ENCODE measurements at places on chromosomes 3 and 15.

- DNase-seq: peak; percentile 78
Measured at GRCh38 chr15:44034933-44035624, 160.0 kb downstream of the FRMD5 start.

DNA sequence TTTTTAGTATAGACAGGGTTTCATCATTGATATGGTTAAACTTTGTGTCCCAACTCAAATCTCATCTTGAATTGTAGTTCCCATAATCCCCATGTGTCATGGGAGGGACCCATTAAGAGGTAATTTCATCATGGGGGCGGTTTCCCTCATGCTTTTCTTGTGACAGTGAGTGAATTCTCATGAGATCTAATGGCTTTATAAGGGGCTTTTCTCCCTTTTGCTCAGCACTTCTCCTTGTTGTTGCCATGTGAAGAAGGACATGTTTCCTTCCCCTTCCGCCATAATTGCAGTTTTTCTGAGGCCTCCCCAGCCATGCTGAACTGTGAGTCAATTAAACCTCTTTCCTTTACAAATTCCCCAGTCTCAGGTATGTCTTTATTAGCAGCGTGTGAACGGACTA, 20.2 kb upstream of the ZNF710 start:
- no peak for DNase-seq

GRCh38 chr3:46386205-46386604, 15.5 kb downstream of the CCR5 start:
- DNase-seq: no peak

DNA sequence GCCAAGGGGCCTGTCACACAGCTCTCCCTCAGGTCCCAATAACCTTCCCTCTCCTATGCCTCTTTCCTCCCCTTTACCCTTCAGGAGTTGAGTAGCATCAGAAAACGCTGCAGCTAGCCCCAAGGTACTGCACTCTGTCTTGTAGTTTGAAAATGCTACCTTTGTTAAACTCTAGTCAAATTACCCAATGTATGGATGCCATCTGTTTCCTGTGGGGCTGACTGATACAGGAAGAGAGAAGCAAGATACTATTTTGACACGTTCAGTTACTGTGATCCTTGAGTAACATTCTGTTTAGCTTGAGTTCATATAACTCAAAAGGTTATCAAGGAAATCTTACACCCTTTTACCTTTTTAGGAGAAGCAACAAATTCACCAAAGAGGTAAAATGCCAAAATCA, 493.1 kb downstream of the FHIT start:
- no peak for DNase-seq

DNA sequence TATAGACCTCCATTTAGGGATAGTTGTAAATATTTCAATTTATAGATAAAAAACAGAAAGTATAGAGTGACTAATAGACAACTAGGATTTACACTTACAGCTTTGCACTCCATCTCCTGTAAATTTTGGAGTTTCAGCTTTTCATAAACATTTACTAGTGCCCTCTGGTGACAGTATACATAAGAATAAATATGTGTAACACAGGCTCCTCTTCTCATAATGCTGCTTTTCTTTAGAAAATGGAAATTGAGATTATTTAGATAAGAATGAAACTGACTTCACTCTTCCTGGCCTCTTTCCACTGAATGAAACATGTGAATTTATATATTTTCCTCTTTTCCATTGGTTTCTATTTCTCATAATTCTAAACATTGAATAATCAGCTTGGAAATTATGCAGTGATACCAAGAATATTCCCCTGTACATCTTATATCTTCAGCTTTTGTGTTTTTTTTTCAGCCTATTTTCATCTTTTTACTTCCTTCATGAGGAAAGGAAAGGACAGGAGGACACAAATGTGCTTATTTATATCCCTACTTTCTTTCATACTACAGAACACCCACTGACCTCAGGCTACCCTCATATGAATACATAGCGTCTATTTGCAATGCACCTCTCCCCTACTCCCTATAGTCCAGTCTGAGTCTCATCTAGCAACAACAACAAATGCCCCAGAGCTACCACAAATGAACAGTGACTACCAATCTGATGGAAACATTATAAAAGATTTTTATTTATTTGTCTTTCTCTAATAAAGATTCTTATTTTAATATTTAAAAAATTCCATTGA, 103.1 kb upstream of the CCDC39 start:
- no peak for DNase-seq

GRCh38 chr3:125072749-125073389, 17.1 kb upstream of the HEG1 start:
- peak; percentile 16 for DNase-seq

- no peak for DNase-seq
Measured at GRCh38 chr3:72329354-72329753, 518.9 kb downstream of the SHQ1 start.

DNA sequence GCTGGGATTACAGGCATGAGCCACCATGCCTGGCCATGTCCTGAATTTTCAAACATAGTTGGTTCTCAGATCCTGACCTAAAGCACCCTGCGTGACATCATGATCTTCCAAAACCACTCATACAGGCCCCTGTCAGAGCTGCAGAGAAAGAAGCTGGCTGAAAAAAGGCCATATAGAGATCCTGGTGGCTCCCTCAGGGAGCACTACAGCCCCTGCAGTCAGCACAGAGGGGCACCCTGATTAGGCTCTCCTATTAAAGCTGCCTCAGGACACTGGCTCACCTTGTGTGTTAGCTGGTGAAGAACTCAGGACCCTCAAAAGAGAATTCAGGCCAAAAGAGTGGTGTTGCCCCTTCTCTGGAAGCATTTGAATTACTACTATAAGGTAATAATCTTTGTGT, 249.7 kb upstream of the MCTP2 start:
- DNase-seq: no peak

- no peak for DNase-seq
Measured at GRCh38 chr3:67509471-67510075, 144.8 kb downstream of the SUCLG2 start.

GRCh38 chr3:146156095-146156494, 4.9 kb downstream of the PLOD2 start:
- no peak for DNase-seq

GRCh38 chr3:31291818-31292217, 240.9 kb upstream of the STT3B start:
- no peak for DNase-seq

- DNase-seq: peak; percentile 74
Measured at GRCh38 chr3:196740481-196741248, 1.0 kb downstream of the PAK2 start.

GRCh38 chr15:77821188-77821958, 188.7 kb upstream of the LINGO1 start:
- peak; percentile 92 for DNase-seq

GRCh38 chr15:75479670-75480069, 28.2 kb upstream of the SIN3A start:
- no peak for DNase-seq

GRCh38 chr15:81333363-81333762, 9.4 kb upstream of the STARD5 start:
- DNase-seq: no peak

DNA sequence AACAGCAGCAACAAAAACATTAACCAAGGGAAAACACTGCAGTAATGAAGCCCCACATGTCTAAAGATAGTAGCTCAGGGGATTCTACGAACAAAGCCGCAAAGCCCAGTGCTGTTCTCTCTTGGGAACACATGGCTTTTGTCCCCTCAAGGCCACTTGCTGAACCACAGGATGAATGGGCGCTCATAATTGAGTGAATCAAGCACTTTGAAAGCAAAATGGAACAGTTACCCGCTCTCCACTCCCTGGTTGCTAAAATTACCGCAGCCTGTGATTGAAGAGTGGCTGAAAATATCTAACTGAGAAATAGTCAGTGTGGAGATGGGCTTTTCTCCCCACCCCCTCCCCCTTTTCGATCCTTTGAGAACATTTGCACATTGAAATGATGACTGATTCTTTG, 39.6 kb downstream of the RASGRF1 start:
- no peak for DNase-seq

GRCh38 chr3:69665026-69665737, 74.1 kb upstream of the MITF start:
- peak; percentile 49 for DNase-seq

GRCh38 chr15:23424111-23424904, 22.7 kb downstream of the GOLGA6L2 start:
- no peak for DNase-seq

GRCh38 chr15:87326269-87326668, 930.3 kb downstream of the NTRK3 start:
- no peak for DNase-seq

- DNase-seq: no peak
Measured at GRCh38 chr3:107810171-107811071, 280.4 kb downstream of the CD47 start.

GRCh38 chr3:87413814-87414213, 137.4 kb upstream of the POU1F1 start:
- no peak for DNase-seq

DNA sequence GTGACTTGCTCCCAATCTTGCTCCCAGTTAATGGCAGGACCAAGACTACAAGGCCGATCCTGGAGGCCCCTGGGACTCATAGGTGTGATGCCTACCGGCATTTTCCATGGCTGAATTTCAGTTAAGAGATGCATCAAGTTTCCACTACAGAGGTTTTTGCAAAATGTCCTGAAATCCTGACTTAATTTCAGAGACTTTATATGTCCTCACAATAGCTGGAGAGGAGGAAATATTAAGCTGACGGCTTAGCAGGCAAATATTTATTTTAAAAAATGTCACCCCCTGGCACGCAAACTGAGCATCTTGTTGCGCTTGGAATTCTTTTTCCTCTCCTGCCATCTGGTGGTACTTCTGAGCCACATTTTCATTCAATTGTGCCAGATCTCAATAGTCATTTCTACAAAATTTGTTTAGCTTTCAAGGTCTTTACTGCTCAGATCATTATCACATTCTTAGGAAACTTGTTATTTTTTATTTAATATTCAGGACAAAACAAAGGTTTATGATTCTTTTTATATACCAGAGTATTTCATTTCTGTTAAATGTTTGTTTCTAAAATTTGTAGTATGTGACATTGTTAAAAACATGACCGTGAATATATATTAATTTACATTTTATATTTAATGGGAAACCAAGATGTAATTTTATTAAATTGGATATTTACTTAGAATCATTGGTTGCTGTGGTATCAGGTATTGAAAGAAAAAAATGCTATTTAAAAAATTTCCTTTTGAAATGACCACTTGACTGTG, 189.2 kb upstream of the THRB start:
- peak; percentile 52 for DNase-seq

- no peak for DNase-seq
Measured at GRCh38 chr15:62242999-62243398, 77.9 kb upstream of the C2CD4B start.

DNA sequence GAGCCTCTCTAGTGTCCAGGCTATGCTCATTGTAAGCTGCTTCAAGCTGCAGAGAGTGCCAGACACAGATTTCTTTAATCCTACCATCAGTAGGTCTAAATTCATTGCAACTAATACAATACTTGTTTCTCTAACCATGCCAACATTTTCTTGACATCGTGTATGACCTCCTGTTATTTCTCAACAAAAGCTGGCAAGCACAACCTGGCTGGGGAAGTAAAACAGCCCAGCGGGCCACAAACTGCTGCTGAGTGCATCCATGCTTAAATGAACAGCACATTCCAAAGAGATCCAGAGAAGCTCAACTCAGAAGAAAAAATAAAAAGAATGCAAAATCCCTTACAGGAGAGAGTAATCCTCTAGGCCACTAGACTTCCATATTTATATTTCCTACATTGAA, 36.5 kb downstream of the GMNC start:
- no peak for DNase-seq

GRCh38 chr3:197309528-197310361, 11.3 kb upstream of the DLG1 start:
- no peak for DNase-seq

GRCh38 chr3:144282313-144282712, 310.7 kb downstream of the DIPK2A start:
- no peak for DNase-seq

DNA sequence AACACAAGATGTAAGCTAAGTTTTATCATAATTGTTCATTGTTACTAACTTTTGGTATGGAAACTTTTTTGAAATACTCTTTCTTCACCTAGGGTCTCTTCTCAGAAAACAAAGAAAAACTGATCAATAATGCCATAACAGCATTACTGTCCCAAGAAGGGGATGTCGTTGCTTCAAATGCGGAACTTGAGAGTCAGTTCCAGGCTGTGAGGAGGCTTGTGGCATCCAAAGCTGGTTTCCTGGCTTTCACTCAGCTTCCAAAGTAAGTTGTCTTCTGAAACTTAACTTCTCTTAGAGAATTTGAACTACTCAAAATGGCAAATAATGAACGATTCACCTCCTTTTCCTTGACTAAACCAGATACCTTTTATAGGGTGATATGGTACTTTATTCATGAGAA, 39.3 kb downstream of the DNAJC13 start:
- no peak for DNase-seq

GRCh38 chr15:71362556-71362955, 247.3 kb downstream of the THSD4 start:
- no peak for DNase-seq

DNA sequence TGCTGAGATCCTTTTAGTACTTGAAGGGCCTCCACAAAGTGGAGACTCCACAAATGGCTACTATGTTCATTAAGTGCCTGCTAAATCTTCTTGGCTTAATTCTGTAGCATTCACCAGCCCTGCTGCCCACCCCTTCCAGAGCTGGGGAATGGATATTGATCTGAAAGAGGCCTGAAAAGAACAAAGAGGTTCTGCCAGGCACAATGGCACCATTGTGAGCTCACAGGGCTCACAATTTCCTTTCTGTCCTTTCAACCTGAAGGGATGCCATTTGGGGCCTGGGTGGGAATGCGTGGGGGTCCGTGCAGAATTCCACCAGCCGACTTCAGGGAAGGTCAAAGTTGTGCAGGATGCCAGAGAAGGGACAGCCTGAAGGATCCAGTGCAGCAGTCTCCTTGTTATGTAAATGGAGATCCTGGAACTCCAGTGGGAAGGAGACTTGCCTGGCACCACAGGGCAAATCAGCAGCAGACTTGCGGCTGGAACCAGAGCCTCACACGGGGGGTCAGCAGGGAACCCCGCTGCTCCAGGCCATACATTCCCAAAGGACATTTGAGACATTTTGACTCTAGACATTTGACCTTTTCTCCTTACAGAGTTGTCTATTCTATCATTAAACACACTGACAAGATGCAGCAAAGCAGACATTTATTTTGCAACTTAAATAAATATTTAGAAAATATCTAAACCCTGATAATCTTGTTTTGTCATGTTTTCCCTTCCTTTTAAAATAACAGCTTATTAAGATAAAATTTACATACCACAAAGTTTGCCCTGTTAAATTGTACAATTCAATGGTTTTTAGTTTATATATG, 21.5 kb upstream of the MORF4L1 start:
- DNase-seq: no peak

GRCh38 chr3:157310329-157311052, 126.2 kb upstream of the PTX3 start:
- no peak for DNase-seq

DNA sequence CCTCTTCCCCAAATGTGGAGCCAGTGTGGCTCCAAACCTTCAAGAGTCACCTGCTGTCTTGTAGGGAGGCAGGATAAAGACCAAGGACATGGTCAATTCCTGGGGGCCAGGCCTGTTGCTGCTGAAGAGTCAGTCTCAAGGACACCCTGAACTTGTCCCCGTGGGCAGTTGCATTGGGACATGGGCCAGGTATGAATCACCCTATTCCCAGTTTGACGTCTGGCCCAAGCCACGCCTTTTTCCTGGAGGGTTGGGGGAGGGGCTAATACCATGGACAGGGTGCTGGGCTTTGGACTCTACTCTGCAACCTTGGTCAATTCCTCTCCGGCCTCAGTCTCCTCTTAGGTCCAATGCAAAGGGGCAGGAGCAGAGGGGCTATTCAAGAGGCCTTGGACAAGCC, 10.4 kb downstream of the ATP2B2 start:
- no peak for DNase-seq

Data from spinal cord (tissue), 10 donors.